ENCODE measurements at places on chromosomes 13 and 19.
A peak's percentile ranks its signal among the peaks of the same experiment; 100 is the strongest.

DNA sequence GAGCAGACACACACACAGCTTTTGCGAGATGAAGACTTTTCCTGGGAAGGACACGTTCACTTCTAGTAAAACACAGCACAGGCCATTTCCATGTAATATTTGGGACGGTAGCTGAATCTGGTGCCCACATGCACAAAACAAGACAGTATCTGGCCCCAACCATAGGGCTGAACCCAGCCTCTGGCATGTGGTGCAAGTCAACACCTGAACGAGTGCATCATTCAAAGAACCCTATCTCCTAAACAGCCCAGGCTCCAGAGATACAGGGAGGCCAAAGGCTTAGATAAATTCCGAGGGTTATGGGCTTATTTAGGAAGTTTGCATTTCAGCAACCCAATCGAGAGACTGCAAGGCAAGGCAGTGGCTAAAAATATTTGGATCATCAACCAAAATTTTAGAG, 2.7 kb upstream of the TFDP1 start:
- peak; percentile 3 for DNase-seq

- DNase-seq: peak; percentile 31
Observed at GRCh38 chr13:100542826-100543156, 45.8 kb downstream of the GGACT start.

DNA sequence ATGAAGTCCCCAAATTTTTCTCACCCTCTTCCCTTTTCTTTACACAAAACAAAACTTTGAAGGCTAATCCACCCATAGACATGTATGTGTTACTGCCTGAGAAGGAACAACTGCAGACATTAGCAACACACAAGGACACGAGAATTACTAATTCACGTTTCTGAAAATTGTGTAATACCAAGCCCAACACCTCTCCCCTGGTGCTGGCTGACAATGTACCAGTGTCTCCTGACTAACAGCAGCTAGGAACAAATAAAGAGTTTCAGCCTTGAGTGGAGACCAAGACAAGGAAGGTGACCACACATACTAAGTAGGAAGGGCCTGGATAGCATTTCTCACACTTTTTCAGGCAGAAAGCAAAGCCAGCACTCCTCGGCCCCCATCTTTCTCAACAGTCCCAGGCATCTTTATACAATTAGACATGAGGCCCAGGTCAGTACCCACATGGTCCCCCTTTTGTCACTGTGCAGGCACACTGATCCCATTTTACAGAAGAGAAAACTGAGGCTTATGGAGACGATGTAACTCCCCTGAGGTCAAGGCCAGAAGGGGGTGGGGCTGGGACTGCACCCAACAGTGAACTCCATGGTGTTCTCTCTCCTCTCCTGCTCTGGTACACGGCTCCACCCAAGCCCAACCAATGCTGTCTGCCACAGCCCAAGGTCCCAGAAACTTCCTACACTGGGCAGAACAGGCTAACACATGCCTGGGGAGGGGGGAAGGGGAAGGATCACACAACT, 8.7 kb downstream of the BRD4 start:
- no peak for DNase-seq

GRCh38 chr19:13984186-13984585, 21.9 kb downstream of the RFX1 start:
- DNase-seq: no peak

DNA sequence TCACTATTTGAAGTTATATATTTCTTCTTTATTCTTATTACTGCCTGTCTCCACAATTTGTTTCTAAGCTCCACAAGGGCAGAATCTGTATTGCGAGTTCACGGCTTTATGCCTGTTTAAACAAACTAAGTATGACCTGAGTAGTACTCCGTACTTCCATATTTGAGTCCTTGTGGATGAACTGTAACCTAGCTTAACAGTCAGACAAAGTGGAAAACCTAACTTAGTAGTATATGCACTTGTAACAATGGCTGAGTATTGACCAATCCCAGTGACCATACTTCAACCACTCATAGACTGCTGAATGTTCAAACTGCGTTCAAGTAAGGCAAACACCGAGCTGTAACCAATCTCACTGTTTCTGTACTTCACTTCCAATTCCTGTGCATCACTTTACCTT, 292.7 kb downstream of the PCDH9 start:
- DNase-seq: no peak

DNA sequence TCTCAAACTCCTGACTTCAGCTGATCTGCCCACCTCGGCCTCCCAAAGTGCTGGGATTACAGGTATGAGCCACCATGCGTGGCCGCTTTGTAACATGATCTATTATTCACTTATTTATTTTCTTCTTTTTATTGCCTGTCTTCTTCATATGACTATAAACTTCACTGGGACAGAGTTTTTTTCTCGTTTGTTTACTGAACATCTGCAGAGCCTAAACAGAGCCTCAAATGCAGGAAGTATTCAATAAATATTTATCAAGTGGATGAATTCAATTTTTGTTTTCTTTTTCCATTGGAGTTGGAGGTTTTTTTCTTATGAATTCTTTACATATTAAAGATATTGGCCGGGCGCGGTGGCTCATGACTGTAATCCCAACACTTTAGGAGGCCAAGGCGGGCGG, 54.7 kb downstream of the SKA3 start:
- DNase-seq: no peak

- DNase-seq: no peak
Observed at GRCh38 chr19:38675611-38676010, 28.2 kb downstream of the ACTN4 start.

GRCh38 chr13:65844266-65844841, 1385.8 kb downstream of the PCDH9 start:
- no peak for DNase-seq

DNA sequence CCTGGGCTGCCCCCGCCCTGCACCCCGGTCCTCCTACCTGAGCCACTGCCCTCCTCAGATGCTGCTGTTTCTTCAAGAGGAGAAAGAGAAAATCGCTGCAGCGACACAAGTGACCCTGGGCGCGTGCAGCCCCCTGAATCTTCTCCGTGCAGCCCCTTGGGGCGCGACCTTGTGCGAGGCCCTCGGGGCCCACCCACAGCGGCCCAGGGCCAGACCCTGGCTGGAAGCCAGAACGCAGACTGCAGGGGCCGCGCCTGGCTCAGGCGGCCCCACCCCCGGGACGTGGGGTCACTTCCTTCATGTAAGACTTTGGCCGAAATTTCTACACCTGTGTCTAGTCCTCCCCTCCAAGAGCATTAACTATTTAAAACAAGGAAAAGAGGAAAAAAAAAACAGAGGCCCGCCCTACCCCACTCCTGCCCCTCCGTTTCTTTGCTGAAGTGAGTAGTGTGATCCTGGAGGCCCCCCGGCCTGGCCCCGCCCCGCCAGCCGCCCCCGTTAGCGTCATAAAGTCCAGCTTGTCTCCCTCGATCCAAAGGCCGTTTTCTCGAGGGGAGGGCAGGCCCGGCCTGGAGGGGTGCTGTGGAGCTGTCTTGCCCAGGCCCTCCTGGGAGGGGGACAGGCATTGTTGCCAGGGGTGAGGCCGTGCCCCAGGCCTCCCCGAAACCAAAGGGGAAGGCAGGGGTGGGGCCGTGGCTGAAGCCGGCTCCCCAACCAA, 35.3 kb downstream of the BTBD2 start:
- DNase-seq: no peak

- DNase-seq: no peak
Observed at GRCh38 chr19:50332244-50333038, 3.3 kb upstream of the KCNC3 start.

DNA sequence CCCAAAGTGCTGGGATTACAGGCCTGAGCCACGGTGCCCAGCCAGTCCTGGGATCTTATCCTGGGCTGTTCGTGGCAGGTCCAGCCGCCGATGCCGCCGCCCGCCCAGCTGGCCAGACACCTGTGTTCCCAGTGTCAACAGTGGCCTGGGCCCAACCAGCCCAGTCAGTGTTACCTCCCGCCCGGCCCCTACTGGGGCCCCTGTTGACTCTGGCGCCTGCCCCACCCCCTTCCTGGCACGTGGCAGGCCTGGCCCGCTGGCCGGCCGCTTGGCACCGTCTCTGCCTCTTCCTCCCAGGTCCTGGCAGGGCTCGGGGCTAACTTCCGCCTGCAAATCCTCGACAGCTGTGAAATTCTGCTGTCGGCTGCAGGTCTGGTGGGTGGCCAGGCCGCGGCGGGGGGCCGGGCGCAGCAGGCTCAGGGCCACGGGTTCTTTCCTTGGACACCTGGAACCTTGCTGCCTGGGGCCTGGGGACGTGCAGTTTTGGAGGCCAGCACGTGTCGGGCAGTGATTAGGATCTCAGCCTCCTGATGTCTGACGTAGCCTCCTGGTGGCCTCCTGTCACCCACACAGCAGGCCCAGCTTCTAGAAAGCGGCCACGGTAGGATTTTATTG, 9.1 kb downstream of the ARID3A start:
- no peak for DNase-seq

DNA sequence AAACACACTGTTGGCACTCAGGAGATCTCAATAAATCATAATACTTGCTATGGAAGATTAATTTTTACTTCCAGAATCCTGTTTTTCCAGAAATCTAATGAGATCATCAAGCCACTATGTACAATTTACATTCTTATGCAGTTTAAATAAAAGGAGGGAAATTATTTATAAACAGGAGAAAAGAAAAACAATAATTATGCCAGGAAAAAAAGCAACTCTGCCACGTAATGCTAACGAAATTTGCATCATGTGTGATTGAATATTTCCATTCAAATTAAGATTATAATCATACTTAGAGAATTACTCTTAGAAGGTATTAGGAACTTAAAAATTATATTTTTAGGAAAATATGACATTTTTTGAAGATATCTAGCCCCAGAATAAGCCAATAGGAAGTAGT, 13.0 kb downstream of the FAM124A start:
- no peak for DNase-seq

- no peak for DNase-seq
Observed at GRCh38 chr19:38662537-38663155, 15.2 kb downstream of the ACTN4 start.

Measured in activated naive CD4-positive, alpha-beta T cell treated with anti-CD3 and anti-CD28 coated beads, Interleukin-2, amount 10 ng/mL, durations not matched to agents 7 days and 5 days (primary cell).